ENCODE measurements at places on chromosomes 1 and 21. TPM values are rescaled to one million over a fixed set of nuclear protein-coding genes. Genes with fewer than 3 reads are reported as not detected.

TMEM240 gene
- 2.8 TPM for polyA plus RNA-seq

WLS gene
- polyA plus RNA-seq: 14.7 TPM

MFAP2 gene
- polyA plus RNA-seq: 5.6 TPM

NTRK1 gene
- 3.1 TPM for polyA plus RNA-seq

SPRR2G gene
- polyA plus RNA-seq: 14.7 TPM

SH3BGR gene
- 9.8 TPM for polyA plus RNA-seq

Data from thymus (tissue), 14 donors.